ENCODE measurements at places on chromosomes 11 and 22. TPM values are rescaled to one million over a fixed set of nuclear protein-coding genes. Genes with fewer than 3 reads are reported as not detected.

The C11orf16 gene
- not detected for total RNA-seq

The TMEM179B gene
- 80.8 TPM for total RNA-seq

The CNGA4 gene
- not detected for total RNA-seq

The OR52E8 gene
- total RNA-seq, result not detected

The MMP27 gene
- total RNA-seq, result 0.78 TPM

The THY1 gene
- not detected for total RNA-seq

The MRPL21 gene
- 62.9 TPM for total RNA-seq

The RAG1 gene
- 0.22 TPM for total RNA-seq

The LRRC10B gene
- total RNA-seq, result 0.21 TPM

The KRTAP5-8 gene
- not detected for total RNA-seq

The FBLN1 gene
- total RNA-seq, result 172 TPM

The SIDT2 gene
- 132 TPM for total RNA-seq

The CECR2 gene
- 5.1 TPM for total RNA-seq

The C11orf87 gene
- total RNA-seq, result not detected

The LIF gene
- total RNA-seq, result 0.30 TPM

The FOLH1 gene
- total RNA-seq, result 13.1 TPM

The SCN4B gene
- total RNA-seq, result 1.3 TPM

The MS4A4E gene
- total RNA-seq, result 15.9 TPM

The RAB36 gene
- 5.0 TPM for total RNA-seq

The KREMEN1 gene
- 12.8 TPM for total RNA-seq

The KDELR3 gene
- total RNA-seq, result 10.1 TPM

The PDE3B gene
- total RNA-seq, result 16.3 TPM

The CRYBB2 gene
- total RNA-seq, result not detected

The CHCHD10 gene
- total RNA-seq, result not detected

The MAPK8IP2 gene
- total RNA-seq, result 5.7 TPM

The ZP1 gene
- total RNA-seq, result not detected

The AMOTL1 gene
- 46.9 TPM for total RNA-seq

The FOXRED2 gene
- 13.0 TPM for total RNA-seq

The OR5A1 gene
- not detected for total RNA-seq

The KIAA0930 gene
- total RNA-seq, result 64.9 TPM

The NCF4 gene
- 16.6 TPM for total RNA-seq

The CBLIF gene
- total RNA-seq, result not detected

The NCAM1 gene
- total RNA-seq, result 81.4 TPM

The SAA1 gene
- 58.8 TPM for total RNA-seq

The MRGPRX4 gene
- total RNA-seq, result not detected

The MS4A8 gene
- total RNA-seq, result not detected

The IL17REL gene
- total RNA-seq, result not detected

The KCTD17 gene
- 24.7 TPM for total RNA-seq

The SPTY2D1 gene
- 14.5 TPM for total RNA-seq

The SCGB1D1 gene
- total RNA-seq, result not detected

The TNNT3 gene
- 5.3 TPM for total RNA-seq

The OR2D2 gene
- total RNA-seq, result not detected

The ISX gene
- total RNA-seq, result not detected

The ART1 gene
- total RNA-seq, result not detected

The DERL3 gene
- total RNA-seq, result 0.60 TPM

The PRG2 gene
- total RNA-seq, result not detected

The TCF20 gene
- total RNA-seq, result 25.1 TPM

The OR4C6 gene
- not detected for total RNA-seq

The CTNND1 gene
- total RNA-seq, result 124 TPM

The OR51I1 gene
- not detected for total RNA-seq

The HSD17B12 gene
- 75.9 TPM for total RNA-seq

The ZBED5 gene
- 34.5 TPM for total RNA-seq

The GLYAT gene
- total RNA-seq, result 1.7 TPM

The FCHSD2 gene
- total RNA-seq, result 20.8 TPM

The TENM4 gene
- 18.6 TPM for total RNA-seq

Data from tibial nerve (tissue), 4 donors.